ENCODE measurements at places on chromosomes 5 and 9.

- DNase-seq: no peak
These were observed 172.2 kb downstream of the DAB2IP start for GRCh38 chr9:121823451-121824169.

DNA sequence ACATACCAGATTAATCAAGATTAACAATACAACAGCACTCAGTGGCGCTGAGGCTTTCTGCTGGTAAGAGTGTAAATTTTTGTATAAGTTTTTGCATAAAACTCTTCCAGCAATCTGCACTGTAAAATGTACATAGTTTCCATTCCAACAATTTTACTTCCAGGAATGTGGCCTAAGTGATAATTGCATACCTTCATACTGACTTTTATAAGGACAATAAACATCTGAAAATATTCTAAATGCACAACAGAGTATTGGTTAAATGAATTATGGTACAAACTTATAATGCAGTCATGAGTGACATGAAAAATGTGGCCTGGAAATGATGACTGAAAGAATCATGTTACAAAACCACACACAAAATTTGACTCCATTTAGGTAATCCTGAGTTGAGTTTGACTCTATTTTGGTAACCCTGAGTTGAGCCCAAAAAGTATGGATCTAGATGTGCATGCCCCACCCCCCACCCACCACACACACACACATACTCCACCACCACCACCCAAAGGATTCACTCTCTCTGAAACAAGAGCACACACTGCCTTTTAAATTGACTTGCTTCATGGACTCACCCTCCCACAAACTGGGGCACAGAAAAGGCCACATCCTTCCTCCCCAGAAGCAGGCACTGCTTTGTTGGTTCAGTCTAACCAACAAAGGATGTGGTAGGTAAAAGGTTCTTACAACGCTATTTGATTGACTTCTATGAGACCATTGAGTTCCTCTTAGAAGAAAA, 137.6 kb downstream of the SUSD1 start:
- peak; percentile 79 for DNase-seq

DNA sequence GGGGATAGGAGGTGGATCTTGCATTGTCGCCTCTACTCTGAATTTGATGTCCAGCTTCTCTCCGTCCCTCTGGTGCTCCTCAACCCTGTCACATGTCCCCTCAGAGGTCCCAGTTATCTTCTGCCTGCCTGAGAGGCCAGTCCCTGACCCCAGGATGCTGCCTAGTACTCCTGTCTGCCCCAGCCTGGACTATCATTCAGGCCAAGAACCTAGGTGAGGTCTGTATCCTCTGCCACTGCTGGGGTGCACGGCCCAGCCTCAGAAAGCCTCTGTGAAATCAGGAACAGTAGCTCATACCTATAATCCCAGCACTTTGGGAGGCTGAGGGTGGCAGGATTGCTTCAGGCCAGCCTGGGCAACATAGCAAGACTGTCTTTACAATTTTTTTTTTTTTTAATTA, 8.6 kb downstream of the SPINK4 start:
- DNase-seq: no peak

DNA sequence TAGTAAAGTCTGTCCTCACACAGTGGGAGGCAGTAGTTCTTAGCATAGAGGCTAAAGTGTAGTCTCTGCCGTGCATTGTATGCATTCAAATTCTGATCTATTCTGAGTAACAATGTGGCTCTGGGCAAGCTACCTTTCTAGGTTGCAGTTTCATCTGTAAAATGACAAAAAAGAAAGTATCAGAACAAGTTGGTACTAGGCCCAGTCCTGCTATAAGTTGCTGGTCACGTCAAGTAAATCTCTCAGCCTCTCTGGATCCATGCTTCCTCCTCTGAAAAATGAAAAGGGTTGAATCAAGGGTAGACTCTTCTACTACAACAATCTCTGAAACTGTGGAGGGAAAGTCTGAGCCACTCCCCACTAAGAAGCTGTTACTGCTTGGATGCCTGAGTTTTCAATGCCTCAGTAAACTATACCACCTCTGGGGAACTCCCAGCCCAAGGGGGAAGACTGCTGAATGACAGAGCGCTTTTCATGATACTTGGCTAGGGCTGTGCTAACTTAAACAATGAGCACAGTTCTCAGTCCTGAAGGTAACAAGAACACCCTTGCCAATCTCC, 34.5 kb upstream of the SPARC start:
- DNase-seq: no peak

DNA sequence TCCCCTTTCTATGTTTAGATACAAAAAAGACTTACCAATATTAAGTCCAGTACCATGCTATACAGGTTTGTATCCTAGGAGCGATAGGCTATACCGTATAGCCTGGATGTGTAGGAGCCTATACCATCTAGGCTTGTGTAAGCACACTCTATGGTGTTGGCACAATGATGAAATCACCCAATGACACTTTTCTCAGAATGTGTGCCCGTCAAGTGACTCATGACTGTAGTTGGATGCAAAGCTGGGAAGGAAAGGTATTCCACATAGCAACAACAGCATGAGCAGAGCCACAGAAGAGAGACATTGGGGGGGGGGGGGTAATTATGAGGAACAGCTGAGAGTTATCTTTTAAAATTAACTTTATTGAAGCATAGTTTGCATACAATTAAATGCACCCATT, 63.2 kb downstream of the TTLL11 start:
- DNase-seq: no peak

DNA sequence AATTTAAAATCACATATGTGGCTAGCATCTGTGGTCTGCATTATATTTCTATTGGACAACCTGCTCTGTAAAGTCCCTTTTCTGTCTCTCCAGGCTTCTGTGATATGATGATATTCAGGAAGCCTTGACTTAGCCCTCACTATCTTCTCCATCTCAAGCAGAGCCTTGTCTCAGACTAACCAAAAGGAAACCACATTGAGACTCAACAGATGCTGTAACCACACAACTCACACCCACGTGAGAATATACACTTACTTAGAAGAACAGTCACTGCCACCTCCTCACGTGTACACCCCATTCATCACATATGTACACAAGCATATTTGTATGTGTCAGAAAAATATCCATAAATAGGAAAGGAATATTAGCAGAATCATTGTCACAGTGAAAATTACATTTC, 33.6 kb downstream of the HTR4 start:
- DNase-seq: no peak

DNA sequence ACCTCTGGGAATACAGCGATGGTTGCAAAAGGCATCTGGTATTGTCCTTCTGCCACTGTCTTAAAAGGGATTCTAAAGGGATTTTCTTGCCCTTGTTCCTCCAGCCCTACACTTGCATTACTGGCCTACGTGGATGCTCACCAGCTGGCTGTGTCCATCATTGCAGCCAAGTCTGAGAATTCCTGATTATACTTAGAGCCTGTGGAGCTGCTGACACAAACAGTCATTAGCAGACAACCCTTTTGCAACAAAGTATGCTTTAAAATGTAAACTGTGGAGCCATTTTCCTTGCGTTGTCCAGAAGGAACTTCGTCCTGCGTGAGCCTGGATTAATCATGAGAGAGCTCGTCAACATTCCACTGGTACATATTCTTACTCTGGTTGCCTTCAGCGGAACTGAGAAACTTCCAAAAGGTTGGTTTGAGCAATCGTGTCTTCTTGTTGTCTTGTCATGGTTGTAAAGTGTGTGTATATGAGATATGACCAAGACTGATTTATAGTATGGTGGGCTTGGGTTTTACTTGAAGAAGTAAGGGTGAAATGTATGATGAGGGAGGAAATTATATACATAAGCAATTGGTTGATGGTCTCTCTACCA, at the start of gene MUSK:
TSS of gene MUSK (plus strand) at position 222 of the 598 bp plus-strand sequence. CDS start at position 336, 114 bp downstream.
- DNase-seq: no peak

- no peak for DNase-seq
These were observed 15.5 kb downstream of the SLC44A1 start for GRCh38 chr9:105259731-105260612.

GRCh38 chr5:80631278-80632259, 22.9 kb upstream of the MSH3 start:
- DNase-seq: no peak

- DNase-seq: no peak
These were observed 56.9 kb downstream of the ASS1 start for GRCh38 chr9:130501639-130502038.

DNA sequence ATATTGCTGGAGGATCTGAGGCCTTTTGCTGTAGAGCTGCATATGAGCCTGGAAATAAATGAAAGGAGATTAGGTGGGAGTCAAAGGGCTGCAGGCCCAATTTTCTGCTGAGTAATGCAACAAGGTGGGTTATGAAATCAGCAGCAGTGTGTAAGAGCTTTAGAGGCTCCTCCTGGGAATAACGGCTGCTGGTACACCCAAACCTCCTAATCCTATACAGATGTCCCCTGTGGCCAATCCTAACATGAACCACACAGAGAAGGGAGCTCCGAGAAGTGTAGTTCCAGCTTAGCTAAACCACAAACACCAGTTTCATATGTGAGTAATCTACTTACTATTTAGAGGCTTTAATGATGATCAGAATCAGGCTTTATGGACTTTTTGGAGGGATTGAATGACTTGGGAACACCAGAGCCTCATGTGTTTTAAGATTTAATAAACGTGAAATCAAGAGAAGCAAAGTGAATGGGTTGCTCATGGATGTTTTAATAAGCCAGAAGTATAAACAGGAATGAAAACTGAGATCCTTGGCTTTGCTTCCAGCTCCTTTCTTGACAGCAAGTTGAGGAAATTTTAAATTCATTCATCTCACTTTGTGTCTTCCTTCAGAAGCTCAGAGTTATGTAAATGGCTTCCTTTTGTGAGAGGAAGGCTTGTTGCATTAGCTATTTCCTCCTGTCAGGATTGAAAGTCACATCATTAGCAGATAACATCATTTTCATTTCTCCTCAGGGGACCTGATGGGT, 437.5 kb downstream of the TMEM232 start:
- DNase-seq: peak; percentile 60

DNA sequence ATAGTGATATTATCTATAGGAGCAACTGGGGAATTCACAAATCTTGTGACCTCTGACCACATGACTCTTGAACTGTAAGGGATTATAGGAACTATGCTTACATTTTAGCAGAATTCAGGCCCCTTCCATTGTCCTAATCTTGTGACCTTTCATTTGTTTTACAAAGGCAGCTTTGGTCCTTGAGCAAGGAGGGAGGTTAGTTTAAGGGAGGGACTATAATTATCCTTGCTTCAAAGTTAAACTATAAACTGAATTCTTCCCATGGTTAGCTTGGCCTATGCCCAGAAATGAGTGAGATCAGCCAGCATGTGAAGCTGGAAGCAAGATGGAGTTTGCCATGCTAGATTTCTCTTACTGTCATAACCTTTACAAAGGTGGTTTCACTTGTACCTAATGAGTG, 51.2 kb downstream of the TARS1 start:
- no peak for DNase-seq

DNA sequence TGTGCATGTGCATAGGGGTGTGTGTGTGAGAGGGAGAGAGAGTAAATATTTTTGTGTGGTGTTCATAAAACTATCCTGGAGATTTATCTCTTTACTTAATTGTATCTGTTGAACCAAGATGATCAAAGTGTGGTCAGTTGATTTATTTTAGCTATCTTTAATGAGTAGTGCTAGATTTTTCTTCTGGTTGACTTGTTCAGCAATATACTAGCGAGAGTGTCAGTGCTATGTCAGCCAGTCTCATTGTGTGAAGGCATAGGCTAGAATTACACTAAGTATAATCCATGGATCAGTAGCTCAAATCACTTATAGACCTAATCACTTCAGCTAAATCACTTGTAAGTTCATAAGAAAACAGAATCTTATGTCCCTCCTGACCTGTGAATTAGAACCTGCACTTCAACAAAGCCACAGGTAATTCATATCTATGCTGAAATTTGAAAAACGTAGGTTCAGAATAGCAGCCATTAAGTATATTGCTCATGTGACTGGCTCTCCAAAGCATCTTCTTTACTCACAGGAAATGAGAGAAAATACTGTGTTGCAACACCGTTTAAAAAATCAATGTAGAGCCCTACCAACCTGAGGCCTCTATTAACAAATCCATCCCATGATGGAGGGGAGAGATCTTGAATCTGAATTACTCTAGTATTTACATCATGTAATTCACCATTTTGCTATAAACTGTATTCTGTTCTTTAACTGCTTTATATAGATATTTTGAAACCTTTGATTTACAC, 203.1 kb upstream of the ACTBL2 start:
- DNase-seq: no peak

GRCh38 chr5:23648656-23649055, 141.2 kb downstream of the PRDM9 start:
- no peak for DNase-seq

- no peak for DNase-seq
These were observed 430.2 kb downstream of the DMAC1 start for GRCh38 chr9:7369384-7369821.

GRCh38 chr5:89421035-89421434, 538.1 kb upstream of the MEF2C start:
- DNase-seq: no peak

GRCh38 chr5:108193021-108193795, 188.7 kb downstream of the FBXL17 start:
- DNase-seq: peak; percentile 25

GRCh38 chr9:116592970-116593369, 94.1 kb upstream of the TRIM32 start:
- no peak for DNase-seq

DNA sequence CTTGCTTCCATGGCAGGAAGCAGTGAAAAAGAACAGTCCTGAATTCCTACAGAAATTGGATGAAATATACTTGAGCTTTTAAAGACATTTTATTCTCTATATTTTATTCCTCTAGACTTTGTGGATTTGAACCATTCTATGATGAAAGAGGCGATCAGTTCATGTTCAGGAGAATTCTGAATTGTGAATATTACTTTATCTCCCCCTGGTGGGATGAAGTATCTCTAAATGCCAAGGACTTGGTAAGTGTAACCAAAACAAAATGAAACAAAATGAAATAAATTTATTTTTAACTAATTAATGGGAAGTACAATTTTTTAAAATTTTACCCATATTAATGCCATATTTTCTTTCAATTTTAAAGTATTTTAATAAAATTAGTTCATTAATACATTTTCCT, 34.1 kb downstream of the STARD4 start:
- DNase-seq: no peak

- no peak for DNase-seq
These were observed 377.7 kb upstream of the SMARCA2 start for GRCh38 chr9:1637401-1637800.

- no peak for DNase-seq
These were observed 13.9 kb upstream of the ENHO start for GRCh38 chr9:34536685-34537084.

DNA sequence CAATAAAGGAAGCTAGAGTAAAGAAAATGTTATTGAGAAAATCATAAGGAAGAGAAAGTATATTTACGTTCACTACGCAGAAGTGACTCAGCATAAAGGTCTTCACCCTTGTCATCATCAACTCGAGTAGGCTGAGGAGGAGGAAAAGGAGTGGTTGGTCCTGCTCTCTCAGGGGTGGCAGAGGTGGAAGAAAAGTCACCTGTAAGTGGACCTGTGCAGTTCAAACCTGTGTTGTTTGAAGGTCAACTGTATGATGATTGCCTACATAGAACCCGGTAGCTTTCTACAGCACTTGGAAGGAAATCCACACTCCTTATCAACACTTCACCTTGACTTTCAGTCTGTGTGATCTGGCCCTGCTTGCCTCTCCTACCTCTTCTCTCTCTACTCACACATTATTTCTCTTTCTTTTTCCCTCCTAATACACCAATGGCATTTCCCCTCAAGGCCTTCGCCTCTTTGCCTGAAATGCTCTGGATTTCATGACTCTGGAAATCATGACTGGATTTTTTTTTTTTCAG, 109.3 kb upstream of the CPEB4 start:
- DNase-seq: no peak

All from skeletal muscle cell (primary cell).